Muscle of back (tissue), 13 donors: ENCODE measurements at places on chromosomes 11 and 22. TPM values are rescaled to one million over a fixed set of nuclear protein-coding genes. Genes with fewer than 3 reads are reported as not detected.

- DNase-seq, result no peak
Observed at GRCh38 chr11:45412051-45412471, 125.9 kb upstream of the SYT13 start.

GRCh38 chr22:47161631-47162030, 399.2 kb downstream of the TBC1D22A start:
- no peak for DNase-seq

- DNase-seq, result no peak
Observed at GRCh38 chr11:66659763-66660162, 17.9 kb downstream of the RBM4B start.

GRCh38 chr11:68371171-68372041, 59.0 kb downstream of the LRP5 start:
- no peak for DNase-seq

GRCh38 chr11:9943386-9944110, 279.7 kb downstream of the SWAP70 start:
- DNase-seq, result peak; percentile 89

DNA sequence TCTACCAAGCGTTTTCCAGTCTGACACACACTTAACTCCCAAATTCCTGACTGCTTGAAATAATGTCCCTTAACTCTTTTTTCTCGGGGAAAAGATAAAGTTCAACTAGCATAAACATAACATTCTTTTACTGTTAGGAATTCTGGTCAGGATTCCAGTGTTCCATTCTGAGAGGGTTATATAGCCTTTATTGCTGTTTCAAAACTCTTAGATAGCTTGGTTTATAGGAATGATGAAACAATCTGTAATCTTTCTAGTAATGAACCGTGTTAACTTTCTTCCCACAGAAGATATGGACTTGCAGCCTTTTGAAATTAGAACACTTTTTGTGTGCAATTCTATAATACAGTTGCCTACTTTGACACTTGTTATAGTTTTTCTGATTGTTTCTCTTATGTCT, 8.6 kb downstream of the REXO2 start:
- DNase-seq, result no peak

Gene PANX3
- 0.14 TPM for polyA plus RNA-seq

DNA sequence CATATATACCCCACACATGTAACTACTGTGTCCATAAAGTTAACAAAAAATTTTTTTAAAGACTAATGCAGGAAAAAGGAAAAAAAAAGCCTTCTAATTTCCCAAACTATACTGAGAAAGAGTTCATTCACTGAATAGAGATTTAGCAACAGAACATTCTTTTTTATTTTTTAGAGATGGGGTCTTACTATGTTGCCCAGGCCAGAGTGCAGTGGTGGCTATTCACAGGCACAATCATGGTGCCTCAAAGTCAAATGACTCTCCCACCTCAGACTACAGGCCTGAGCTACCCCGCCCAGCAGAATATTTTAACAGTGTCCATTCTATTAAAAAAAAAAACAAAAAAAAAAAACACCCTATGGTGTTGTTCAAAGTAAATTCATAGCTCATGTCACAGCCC, 25.7 kb downstream of the DGCR2 start:
- no peak for DNase-seq
